ENCODE measurements at places on chromosomes 5 and 9.
A peak's percentile ranks its signal among the peaks of the same experiment; 100 is the strongest.

- DNase-seq = no peak
Measured at GRCh38 chr5:59543821-59544442, 349.6 kb downstream of the PDE4D start.

GRCh38 chr9:37324261-37324683 is 98.2 kb upstream of the GRHPR start:
- DNase-seq = no peak

- peak; percentile 21 for DNase-seq
Measured at GRCh38 chr5:74075501-74076484, 449.8 kb downstream of the ARHGEF28 start.

- DNase-seq = peak; percentile 86
Measured at GRCh38 chr9:6566409-6567139, 79.0 kb downstream of the GLDC start.

- DNase-seq = no peak
Measured at GRCh38 chr9:96495341-96495740, 45.4 kb downstream of the HABP4 start.

GRCh38 chr9:98951967-98952366 is 8.3 kb downstream of the COL15A1 start:
- no peak for DNase-seq

DNA sequence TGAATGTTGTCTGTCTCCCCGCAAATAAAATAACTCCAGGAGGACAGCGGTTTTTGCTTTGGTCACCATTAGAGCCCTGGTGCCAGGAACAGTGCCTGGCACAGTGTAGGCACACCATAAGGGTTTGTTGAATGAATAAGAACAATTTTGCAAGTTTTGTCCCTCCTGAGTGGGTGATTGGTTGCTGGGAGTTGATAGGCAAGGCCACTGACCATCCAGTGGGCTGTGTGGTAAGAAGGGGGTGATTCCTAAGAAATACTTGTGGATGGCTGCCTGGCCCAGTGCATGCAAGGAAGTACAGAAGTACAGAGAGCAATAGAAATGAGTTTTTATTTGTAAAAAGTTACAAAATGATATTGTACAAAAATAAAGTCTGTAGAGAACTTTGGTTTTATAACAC is 27.5 kb downstream of the GDNF start:
- no peak for DNase-seq

DNA sequence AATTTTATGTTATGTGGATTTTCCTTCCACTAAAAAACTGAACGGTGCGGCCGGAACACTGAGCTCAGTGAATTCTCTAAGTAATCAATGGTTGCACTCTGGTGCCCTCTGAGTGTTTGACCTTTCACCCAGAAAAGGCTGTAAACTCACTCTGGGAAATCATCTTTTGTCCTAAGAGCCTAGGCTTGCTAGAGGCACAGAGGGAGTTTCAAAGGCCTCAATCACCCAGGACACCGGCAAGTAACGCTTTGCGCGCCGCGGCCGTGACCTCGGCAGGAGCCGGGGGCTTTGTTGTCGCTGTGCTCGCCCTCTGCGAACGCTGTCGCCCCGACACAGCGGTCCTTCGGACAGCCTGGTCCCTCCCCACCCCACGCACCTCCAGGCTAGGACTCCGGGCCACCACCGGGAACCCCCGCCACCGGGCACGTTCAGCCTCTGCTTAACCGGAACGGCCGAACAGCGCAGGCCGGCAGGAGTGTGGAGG is 703 bp downstream of the ISCA1 start:
- DNase-seq = no peak

GRCh38 chr9:14687042-14687719 is 6.1 kb downstream of the ZDHHC21 start:
- DNase-seq = peak; percentile 20

GRCh38 chr5:177357459-177358351 is at the start of gene RGS14:
RGS14 (plus strand) TSS chr5:177357924; CDS start chr5:177358025, 101 bp downstream.
- DNase-seq = peak; percentile 62

DNA sequence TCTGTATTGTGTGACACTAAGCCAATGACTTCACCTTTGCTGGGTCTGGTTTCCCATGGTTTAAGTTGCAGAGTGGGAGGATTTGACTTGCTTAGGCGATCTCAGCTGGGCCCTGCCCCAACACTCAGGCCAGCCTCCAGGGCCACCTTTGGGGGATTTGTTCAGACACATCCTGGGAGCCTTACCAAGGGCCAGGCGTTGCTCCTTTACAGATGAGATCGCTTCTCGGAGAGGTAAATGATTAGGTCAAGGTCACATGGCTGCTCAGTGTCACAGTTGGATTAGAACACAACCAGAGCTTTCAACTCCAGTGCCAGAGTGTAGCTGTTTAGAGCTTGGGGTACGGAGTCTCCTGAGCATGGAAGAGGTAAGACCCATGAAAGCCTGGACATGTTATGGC is 57.5 kb downstream of the COL27A1 start:
- DNase-seq = no peak

GRCh38 chr5:136064510-136064909 is 35.7 kb downstream of the TGFBI start:
- no peak for DNase-seq
